Osteocyte (in vitro differentiated cells): ENCODE measurements at places on chromosomes 4 and X. TPM values are rescaled to one million over a fixed set of nuclear protein-coding genes. Genes with fewer than 3 reads are reported as not detected.

The SRPK3 gene
- total RNA-seq, result not detected in 2 replicates

The CFP gene
- 0.57 and 0.97 TPM in 2 replicates for total RNA-seq

The LUZP4 gene
- total RNA-seq, result not detected in 2 replicates

The PDE5A gene
- total RNA-seq, result 9.1 and 10.9 TPM in 2 replicates

- DNase-seq, result no peak
- H3K27me3 ChIP-seq, result no peaks in the 10 kb centered on the region
- no peak overlapping the region for H3K4me3 ChIP-seq
- no peaks in the 10 kb centered on the region for H3K36me3 ChIP-seq
- peaks cover 18% of the 10 kb centered on the region for H3K4me1 ChIP-seq
These were observed 198.7 kb downstream of the QDPR start for GRCh38 chr4:17313194-17313593.

DNA sequence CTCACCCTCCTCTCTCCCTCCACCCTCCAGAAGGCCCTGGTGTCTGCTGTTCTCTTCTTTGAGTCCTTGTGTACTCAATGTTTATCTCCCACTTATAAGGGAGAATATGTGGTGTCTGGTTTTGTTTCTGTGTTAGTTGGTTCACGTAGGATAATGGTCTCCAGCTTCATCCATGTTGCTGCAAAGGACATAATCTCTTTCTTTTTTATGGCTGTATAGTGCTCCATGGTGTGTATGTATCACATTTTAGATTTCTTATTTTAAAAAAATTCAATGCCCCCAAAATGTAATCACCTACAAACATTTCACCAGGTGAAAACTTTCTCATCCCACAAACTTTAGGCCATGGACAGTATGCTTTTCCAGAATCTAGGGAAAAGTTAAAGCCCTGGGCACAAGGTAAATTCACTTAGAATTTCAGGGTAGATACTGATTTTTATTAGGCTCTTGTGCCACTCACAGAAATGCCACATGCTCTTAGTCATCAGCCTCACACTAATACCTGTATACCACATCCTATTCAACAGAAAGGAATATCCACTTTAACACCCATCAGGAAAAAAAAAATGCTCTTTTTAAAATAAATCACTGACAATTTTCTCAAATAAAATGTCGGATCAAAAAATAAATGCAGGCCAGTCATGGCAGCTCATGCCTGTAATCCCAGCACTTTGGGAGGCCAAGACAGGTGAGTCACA is 104.8 kb upstream of the ENPP6 start:
- H3K36me3 ChIP-seq, result no peaks in the 10 kb centered on the region
- peaks cover 9% of the 10 kb centered on the region for H3K27me3 ChIP-seq
- no peak for DNase-seq
- H3K4me1 ChIP-seq, result peaks cover 3% of the 10 kb centered on the region

- DNase-seq, result no peak
- H3K4me3 ChIP-seq, result no peak overlapping the region
- peaks cover 10% of the 10 kb centered on the region for H3K4me1 ChIP-seq
- H3K27me3 ChIP-seq, result no peaks in the 10 kb centered on the region
- H3K36me3 ChIP-seq, result no peaks in the 10 kb centered on the region
These were observed 337.3 kb downstream of the CENPC start for GRCh38 chr4:67207941-67208441.

DNA sequence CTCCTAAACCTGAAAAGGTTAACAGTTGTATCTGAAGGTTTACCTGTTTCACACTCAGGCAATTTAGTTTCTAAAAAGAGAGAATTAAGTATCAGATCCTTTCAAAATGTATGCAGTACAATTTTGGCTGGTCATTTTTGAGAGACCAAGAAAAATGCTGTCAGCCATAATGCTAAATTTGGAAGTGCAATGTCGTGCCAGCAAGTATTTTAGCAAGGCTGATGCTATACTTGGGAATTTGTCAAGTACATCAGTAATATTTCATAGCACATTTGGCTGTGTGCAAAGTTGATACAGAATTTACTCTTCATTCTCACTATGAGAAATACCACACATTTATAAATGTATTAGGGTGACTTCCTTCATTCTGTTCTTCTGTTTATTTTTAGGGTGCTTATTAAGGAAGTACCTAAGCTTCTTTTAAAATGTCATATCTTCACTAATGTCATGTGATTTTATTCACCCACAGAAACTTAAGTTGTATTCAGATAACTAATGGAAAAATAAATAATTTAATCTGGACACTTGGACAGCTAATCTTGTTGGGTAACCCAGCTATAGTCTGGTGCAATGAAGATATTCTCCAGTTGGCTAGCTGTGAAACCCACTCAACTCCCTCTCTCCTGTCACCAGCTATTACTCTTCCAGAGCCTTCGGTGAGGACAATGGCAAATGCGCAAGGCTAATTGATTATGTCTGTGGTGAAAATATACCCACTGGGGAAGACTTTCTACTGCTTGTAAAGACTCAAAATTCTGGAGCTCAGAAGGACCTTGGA is 84.2 kb upstream of the TLL1 start:
- no peak overlapping the region for H3K27ac ChIP-seq
- no peak overlapping the region for H3K4me3 ChIP-seq
- no peaks in the 10 kb centered on the region for H3K36me3 ChIP-seq
- H3K4me1 ChIP-seq, result peaks cover 16% of the 10 kb centered on the region
- no peaks in the 10 kb centered on the region for H3K27me3 ChIP-seq

GRCh38 chr4:123443401-123444289 is 47.0 kb downstream of the SPRY1 start:
- DNase-seq, result no peak
- no peaks in the 10 kb centered on the region for H3K36me3 ChIP-seq
- no peak overlapping the region for H3K27ac ChIP-seq
- no peak overlapping the region for H3K4me3 ChIP-seq
- peaks cover 10% of the 10 kb centered on the region for H3K4me1 ChIP-seq

- H3K4me1 ChIP-seq, result no peaks in the 10 kb centered on the region
- H3K27ac ChIP-seq, result no peak overlapping the region
- DNase-seq, result no peak
- H3K36me3 ChIP-seq, result no peaks in the 10 kb centered on the region
- H3K4me3 ChIP-seq, result no peak overlapping the region
These were observed 359.9 kb upstream of the AGA start for GRCh38 chr4:177802162-177802561.

GRCh38 chr4:129900430-129900953 is 804.5 kb downstream of the C4orf33 start:
- peaks cover 11% of the 10 kb centered on the region for H3K27me3 ChIP-seq

DNA sequence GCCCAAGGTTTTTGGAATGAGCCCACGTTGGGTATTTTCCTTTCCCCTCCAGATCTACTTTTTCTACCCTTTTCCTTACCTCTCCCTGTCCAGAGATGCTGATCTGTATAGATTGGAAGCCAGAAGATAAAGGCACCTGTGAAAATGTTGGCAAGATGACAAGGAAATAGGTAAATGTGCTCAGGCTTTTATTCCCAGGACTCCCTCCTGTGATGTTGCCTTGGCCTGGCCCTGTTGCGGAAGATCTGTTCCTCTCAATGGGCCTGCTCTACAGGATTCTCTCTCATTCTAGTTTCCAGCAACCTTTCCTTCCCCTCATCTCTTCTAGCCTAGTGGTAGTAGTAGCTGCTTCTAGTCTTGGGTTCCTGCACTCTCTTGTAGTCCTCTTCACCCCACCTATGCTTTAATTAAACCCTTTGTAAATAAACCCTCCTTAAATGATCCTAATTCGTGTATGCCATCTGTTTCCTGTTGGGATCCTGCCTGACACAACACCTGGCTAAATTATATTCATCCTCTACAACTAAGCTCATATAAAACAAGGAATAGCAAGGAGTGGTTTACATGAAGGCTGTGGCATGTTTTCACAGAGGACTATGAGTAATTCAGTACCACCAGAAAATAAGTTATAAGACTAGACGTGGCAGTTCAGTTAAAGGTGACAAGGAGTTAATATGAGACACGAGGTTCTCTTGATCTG is 95.7 kb upstream of the MAOA start:
- no peak overlapping the region for H3K4me3 ChIP-seq
- H3K36me3 ChIP-seq, result no peaks in the 10 kb centered on the region
- no peak for DNase-seq
- no peak overlapping the region for H3K27ac ChIP-seq

DNA sequence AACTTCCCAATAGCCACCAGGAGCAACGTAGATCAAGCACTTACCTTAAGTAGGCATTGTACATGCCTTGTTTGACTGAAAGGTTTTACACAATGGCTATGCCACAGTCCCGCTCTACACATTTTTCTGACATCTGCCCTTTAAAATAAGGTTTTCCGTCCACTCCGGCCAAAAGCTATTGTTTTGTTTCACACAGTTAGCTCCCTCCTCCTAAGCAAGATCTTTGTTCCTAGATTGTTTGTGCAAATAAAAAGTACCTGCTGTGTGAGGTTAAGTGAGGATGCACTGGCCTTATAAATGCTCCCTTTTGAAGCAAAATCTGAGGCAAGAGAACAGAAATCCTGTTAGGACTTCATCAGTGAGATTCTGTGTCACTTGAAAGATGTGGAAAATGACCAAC is 11.8 kb downstream of the SCD5 start:
- no peak for DNase-seq
- peaks cover 52% of the 10 kb centered on the region for H3K4me1 ChIP-seq

- H3K4me3 ChIP-seq, result no peak overlapping the region
- no peak for DNase-seq
- no peaks in the 10 kb centered on the region for H3K27me3 ChIP-seq
- no peaks in the 10 kb centered on the region for H3K36me3 ChIP-seq
- H3K4me1 ChIP-seq, result peaks cover 89% of the 10 kb centered on the region
These were observed 32.5 kb downstream of the AFAP1 start for GRCh38 chr4:7907142-7907541.
